ENCODE measurements at places on chromosomes 7 and 10.

DNA sequence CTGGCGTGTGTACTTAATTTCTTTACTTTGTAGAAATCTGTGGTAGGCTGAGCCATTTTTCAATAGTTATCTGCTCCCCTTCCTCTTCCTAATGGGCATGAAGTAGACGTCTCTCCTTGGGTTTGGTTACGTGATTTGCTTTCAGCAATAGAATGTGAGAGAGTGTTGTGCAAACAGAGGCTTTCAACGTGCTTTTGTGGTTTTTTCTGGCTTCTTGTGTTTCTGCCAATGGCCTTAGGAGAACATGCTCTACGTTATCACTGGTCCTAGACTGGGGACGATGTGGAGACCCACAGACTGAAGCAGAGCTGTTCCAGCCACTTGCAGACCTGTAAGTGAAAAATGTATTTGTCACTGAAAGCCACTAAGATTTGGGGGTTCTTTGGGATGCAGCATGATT lies 107.2 kb upstream of the NPTX2 start:
- no peak for DNase-seq

GRCh38 chr7:159158125-159158887 lies 13.6 kb upstream of the VIPR2 start:
- no peak for DNase-seq

DNA sequence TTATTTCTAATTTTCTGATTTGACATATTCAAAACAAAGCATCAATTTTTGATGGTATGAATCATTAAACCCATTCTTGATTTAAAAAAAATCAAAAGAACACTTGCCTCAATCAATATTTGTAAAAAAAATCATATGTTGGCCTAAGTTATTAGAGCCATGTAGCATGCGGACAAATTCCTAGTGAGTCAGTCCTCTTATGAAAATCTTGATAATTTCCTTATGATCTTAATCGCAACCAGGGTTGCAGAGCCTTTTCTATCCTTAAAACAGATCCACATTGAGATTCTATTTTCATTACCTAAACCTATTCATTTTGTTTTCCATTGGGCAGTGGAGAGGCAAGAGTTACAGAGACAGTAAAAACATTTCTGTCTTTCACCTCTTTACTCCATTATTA lies 203.2 kb downstream of the ARL4A start:
- no peak for DNase-seq

DNA sequence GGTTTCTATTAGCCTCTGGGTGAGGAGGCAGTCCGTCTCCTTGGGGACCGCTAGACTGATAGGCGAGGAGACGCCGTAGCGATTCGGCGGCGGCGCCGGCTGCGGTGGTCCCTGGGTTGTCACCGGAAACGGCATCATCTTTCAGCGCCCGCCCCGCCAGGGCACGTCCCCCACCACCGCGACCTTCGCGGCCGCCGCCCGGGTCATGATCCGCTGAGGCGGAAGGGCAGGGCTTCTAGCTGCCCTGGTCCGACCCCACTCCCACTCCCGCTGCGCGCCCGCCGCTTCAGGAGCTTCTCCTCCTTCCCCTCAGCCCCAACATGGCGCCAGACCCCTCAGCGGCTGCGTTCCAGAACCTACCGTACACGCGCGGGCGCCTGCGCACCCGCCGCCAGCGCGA lies at the start of gene PAPOLB:
Gene PAPOLB (minus strand): TSS at position 358 of the 400 bp plus-strand sequence. CDS start 220 bp downstream, at position 138.
- DNase-seq: peak; percentile 20

- no peak for DNase-seq
These were observed 203.2 kb downstream of the AHR start for GRCh38 chr7:17501441-17502212.
